ENCODE measurements at places on chromosomes 16 and 17.

- H3K27ac ChIP-seq = no peak overlapping the region
- H3K4me1 ChIP-seq = peaks cover 4% of the 10 kb centered on the region
- H3K4me3 ChIP-seq = no peak overlapping the region
These were observed 23.6 kb upstream of the SMURF2 start for GRCh38 chr17:64685705-64686104.

- H3K4me1 ChIP-seq = peaks cover 34% of the 10 kb centered on the region
- no peaks in the 10 kb centered on the region for H3K36me3 ChIP-seq
- no peaks in the 10 kb centered on the region for H3K27me3 ChIP-seq
- no peak for DNase-seq
These were observed 6.1 kb downstream of the DNAI2 start for GRCh38 chr17:74280093-74280513.

- H3K4me3 ChIP-seq = no peak overlapping the region
- DNase-seq = no peak
- no peaks in the 10 kb centered on the region for H3K27me3 ChIP-seq
- H3K4me1 ChIP-seq = no peaks in the 10 kb centered on the region
- no peak overlapping the region for H3K27ac ChIP-seq
These were observed 9.2 kb downstream of the RPUSD1 start for GRCh38 chr16:778909-779527.

DNA sequence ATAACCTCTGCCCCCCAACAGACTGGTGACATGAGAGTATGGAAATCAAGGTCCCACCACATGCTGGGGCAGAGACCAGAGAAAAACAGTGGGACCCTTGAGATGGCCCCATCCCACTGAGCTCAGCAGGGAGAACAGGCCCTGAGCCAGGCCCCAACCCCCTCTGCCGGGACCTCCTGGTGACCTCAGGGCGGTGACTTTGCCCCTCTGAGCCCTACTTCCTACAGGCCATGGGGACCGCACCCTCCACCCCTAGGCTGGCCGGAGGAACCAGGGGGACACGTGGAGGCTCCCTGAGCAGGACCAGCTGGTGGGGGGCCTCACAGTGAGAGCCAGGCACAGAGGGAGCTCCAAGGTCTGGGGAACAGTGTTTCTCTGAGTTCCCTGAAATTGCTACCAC is 13.8 kb upstream of the SRRM2 start:
- no peak for DNase-seq
- H3K4me1 ChIP-seq = no peaks in the 10 kb centered on the region
- no peaks in the 10 kb centered on the region for H3K36me3 ChIP-seq
- no peak overlapping the region for H3K27ac ChIP-seq
- H3K4me3 ChIP-seq = no peak overlapping the region
- no peaks in the 10 kb centered on the region for H3K27me3 ChIP-seq

DNA sequence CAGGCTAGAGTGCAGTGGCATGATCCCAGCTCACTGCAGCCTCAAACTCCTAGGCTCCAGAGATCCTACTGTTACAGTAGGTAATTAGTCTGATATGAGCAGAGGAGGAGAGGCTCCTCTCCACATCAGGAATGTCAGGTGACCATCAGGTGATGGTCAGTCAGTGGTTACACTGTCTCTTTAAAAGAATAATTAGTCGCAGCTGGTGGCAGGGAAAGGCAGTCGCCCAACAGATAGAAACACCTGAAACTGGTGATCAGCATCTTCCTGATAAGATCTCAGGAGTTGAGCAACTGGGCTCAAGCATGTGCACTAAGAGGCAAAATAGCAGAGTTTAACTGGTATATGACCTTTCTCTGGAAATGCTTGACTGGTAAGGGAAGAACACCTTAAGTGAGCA is 21.5 kb upstream of the ABCA5 start:
- DNase-seq = no peak
- no peaks in the 10 kb centered on the region for H3K4me1 ChIP-seq
- H3K27me3 ChIP-seq = no peaks in the 10 kb centered on the region
